Uterus (tissue), 4 donors: ENCODE measurements at places on chromosomes 2 and 18. TPM values are rescaled to one million over a fixed set of nuclear protein-coding genes. Genes with fewer than 3 reads are reported as not detected.
A peak's percentile ranks its signal among the peaks of the same experiment; 100 is the strongest.

DNA sequence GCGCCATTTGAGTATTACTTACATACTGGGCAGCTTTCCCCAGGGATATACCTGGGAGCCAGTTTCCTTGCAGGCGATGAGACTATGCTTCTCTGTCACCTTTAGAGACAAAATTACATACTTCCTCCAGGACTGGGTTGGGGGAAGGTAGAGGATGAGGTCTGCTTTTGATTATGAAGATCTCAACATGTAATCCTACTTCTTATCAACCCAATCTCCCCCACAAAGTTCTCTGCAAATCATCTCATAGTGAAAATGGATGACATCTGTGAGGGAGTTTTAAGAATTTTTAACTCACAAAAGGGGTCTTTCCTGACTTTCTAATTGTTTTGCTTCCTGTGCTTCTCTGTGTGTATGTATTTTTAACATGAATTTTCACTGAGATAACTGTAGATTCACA, 81.9 kb downstream of the TMEM131 start:
- DNase-seq, result no peak

- peak; percentile 50 for DNase-seq
Measured at GRCh38 chr2:20456116-20456571, 9.3 kb downstream of the RHOB start.

GRCh38 chr2:65425276-65425675, 7.1 kb downstream of the SPRED2 start:
- DNase-seq, result no peak

GRCh38 chr2:108448678-108449409, at the start of gene GCC2:
GCC2 (plus strand) TSS chr2:108449206; CDS start chr2:108449275, 69 bp downstream.
- DNase-seq, result peak; percentile 93

DNA sequence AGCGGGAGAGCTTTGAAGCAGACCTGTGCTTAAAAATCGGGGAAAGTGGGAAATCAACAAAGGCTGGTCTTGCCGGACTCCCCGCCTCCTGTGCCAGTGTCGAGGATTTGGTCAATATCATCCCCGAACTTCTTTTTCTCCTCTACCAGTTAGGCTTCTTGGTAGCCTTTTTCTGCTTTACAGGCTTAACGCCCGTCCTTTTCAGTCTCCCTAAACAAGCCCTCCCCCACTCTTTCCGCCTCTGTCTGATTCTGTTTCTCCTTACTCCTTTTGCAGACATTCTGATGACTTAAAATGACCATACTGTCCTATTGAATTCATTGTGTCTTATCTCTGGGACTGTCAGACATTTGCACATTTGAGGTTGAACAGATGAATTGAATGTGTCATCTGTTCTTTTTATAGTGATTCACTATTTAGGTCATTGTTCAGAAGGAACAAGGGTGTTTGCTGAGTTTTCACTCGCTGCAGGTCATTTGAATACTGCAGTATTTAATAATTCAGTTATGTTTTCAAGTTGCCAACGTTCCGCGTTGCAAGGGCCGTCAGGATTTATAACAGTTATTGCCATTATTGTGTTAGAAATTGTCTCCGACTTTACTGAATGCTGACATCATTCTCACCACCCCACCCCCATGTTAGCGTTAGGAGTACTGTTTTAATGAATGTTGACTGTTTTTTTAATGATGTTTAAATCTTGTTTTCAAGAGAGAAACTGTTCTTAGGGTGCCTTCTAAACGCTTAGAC, 1.1 kb downstream of the ITGAV start:
- no peak for DNase-seq

GRCh38 chr2:110149330-110150220, 34.0 kb upstream of the MALL start:
- no peak for DNase-seq

- no peak for DNase-seq
Measured at GRCh38 chr18:59232309-59233016, 12.5 kb downstream of the GRP start.

DNA sequence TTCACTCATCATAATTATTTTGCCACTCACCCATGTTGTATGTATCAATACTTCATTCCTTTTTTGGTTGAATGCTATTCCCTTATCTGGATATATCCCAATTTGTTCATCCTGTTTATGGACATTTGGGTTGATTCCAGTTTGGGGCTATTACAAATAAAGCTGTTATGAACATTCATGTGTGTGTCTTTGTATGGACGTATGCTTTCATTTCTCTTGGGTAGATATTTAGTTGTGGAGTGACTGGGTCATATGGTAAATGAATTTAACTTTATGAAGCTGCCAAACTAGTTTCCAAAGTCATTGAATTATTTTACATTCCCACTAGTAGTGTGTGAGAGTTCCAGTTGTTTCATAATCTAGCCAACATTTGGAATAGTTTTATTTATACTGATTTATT, 2.7 kb downstream of the FAM228B start:
- no peak for DNase-seq

Gene POTEI
- not detected for total RNA-seq

Gene B3GNT2
- total RNA-seq, result 42.4 TPM

Gene IL1RN
- not detected for total RNA-seq

Gene TMEM237
- 25.2 TPM for total RNA-seq

Gene SLC23A3
- total RNA-seq, result 0.26 TPM

Gene HOXD12
- total RNA-seq, result 0.76 TPM

Gene EMILIN1
- 107 TPM for total RNA-seq

Gene TDRD15
- total RNA-seq, result under 0.01 TPM

Gene LYG1
- 1.5 TPM for total RNA-seq

Gene CIB4
- not detected for total RNA-seq
